Gastroesophageal sphincter (tissue), 4 donors: ENCODE measurements at places on chromosomes 5 and 9.

DNA sequence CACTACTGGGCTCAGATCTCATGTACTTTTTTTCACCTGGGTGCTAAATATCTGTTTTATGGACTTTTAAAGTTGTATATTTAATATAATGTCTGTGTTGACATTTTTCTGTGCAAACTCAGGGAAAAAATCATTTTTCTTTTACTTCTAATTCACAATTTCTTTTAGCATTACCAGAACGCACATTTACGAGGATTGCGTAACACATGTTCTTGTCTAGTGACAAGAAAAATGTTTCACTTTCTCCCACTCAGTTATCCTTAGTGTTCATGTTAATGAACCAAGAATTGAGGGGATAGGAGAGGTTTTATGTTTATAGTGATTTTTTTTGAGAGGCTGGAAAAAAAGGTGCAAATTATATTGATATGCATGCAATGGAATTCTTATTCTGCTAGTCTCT, 86.3 kb upstream of the PJA2 start:
- H3K4me3 ChIP-seq: no peak overlapping the region

DNA sequence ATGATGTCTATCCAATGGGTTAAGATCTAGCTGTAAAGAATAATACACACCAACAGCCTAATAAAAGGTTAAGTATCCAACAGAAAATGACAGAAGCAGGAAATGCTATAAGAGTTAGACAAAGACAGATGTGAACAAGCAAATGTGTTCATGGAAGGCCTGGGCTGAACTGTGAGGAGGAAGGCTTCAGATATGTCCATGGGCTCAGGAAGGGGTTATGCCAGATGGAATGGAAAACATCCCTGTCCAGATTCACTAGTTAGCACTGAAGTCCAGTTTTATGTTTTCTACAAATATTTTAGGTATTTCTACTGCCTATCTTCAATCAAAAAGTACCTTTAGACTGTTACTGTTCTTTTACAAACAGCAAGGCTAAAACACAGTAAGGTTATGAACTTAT, 27.1 kb downstream of the ERAP1 start:
- H3K27ac ChIP-seq: peak overlapping the region; percentile 49
- no peak overlapping the region for H3K4me3 ChIP-seq
- H3K36me3 ChIP-seq: peaks cover 74% of the 10 kb centered on the region
- peaks cover 55% of the 10 kb centered on the region for H3K4me1 ChIP-seq

GRCh38 chr9:107243742-107244141, 39.3 kb upstream of the RAD23B start:
- no peaks in the 10 kb centered on the region for H3K4me1 ChIP-seq
- H3K36me3 ChIP-seq: no peaks in the 10 kb centered on the region
- no peaks in the 10 kb centered on the region for H3K27me3 ChIP-seq
- no peak for ATAC-seq

- no peak for ATAC-seq
- H3K4me3 ChIP-seq: no peak overlapping the region
- H3K27me3 ChIP-seq: no peaks in the 10 kb centered on the region
- H3K36me3 ChIP-seq: no peaks in the 10 kb centered on the region
- no peaks in the 10 kb centered on the region for H3K4me1 ChIP-seq
Measured at GRCh38 chr5:9865574-9865973, 235.4 kb upstream of the TAS2R1 start.

DNA sequence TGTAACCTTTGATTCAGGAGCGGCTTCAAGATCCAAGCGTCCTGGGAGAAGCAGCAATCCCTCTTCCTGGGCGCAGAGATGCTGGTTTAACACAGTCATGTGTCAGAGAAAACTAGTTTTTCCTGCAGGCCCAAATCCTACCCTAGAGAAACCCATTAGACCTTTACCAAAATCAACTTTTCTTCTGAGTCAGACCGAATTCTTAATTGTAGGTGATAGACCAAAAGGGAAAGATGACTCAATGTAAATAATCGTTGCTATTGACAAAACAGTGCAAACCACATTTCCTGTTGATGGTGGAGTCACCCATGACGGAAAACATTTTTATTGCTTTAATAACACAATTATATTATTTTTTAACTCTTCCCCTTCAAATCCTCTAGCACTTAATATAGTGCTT, 40.1 kb downstream of the SLC1A1 start:
- H3K27ac ChIP-seq: no peak overlapping the region
- no peak for ATAC-seq
- H3K4me3 ChIP-seq: no peak overlapping the region
- H3K4me1 ChIP-seq: no peaks in the 10 kb centered on the region

- no peak overlapping the region for H3K27ac ChIP-seq
- peaks cover 7% of the 10 kb centered on the region for H3K4me1 ChIP-seq
- H3K4me3 ChIP-seq: no peak overlapping the region
- no peaks in the 10 kb centered on the region for H3K27me3 ChIP-seq
Measured at GRCh38 chr9:69168709-69169217, 5.3 kb upstream of the TJP2 start.

DNA sequence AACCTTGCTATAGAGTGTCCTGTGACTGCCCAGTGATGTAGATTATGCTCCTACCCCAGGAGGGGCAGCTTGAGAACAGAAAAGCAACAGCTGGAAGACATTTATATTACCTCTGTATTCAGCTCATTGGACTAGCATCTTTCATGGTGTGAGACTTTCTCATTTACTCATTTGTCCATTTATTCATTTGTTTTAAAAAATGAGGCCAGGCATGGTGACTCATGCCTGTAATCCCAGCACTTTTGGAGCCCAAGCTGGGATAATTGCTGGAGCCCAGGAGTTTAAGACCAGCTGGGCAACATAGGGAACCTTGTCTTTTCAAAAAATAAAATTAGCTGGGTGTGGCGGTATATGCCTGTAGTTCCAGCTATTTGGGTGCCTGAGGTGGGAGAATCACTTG, 130.0 kb upstream of the LHFPL2 start:
- peak; percentile 46 for ATAC-seq
- peaks cover 24% of the 10 kb centered on the region for H3K36me3 ChIP-seq
- H3K4me3 ChIP-seq: no peak overlapping the region
- H3K27me3 ChIP-seq: no peaks in the 10 kb centered on the region
- no peak overlapping the region for H3K27ac ChIP-seq

DNA sequence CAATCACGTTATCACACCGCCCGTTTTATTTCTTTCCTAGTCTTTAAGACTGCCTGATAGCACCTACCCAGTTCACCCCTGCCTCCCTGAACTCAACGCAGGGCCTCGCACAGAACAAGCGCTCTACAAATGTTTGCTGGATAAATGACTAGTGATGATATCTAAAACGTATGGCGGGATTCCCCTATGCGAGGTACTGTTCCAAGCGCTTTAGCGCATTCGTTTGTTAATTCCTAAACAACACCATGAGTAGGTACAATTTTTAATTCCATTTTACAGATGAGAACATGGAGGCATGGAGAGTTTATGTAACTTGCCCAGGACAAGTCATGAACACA, 6.6 kb downstream of the POU4F3 start:
- H3K27ac ChIP-seq: no peak overlapping the region
- no peak for ATAC-seq
- peaks cover 3% of the 10 kb centered on the region for H3K4me1 ChIP-seq
- H3K27me3 ChIP-seq: peaks cover 97% of the 10 kb centered on the region
- H3K4me3 ChIP-seq: no peak overlapping the region
- H3K36me3 ChIP-seq: no peaks in the 10 kb centered on the region

DNA sequence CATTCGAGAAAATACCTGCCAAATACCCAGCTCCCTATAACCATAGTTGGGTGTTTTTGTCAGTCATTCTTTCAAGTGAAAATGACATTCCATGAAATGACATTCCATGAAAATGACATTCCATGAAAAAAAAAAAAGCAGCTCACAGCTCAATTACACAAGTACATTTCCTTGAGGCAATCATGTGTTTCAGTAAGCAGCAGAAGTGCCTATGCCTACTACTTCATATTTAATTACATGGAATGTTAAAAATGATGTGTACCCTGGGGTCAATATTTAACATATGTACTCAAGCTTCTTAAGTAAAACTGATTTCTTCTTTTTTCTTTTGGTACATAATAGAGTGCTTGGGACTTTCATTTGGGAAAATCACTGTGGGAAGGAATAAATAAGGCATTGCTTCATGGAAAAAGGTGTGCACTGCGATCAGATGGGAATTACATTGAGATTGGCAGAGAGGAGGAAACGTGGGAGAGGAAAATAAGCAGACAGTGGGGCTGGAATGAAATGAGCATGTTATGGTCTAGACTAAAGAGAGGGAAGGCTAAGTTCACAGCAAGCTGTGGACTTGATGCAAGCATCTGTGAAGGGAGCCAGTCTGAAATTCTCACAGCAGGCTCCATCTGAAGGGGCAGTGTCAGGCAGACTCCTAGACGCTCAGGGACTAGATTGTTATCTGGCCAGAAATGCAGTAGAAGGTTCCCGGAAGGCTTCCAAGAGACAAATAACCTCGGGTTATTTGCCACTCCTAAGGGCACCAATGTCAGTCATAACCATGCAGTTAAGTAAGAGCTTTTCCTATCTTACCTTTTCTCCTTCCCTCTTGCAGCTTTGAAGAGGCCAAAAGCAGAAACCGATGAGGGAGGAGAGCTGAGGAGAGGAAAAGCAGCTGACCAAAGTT, 15.2 kb upstream of the SPATA9 start:
- H3K27me3 ChIP-seq: no peaks in the 10 kb centered on the region
- no peak overlapping the region for H3K4me3 ChIP-seq
- H3K36me3 ChIP-seq: no peaks in the 10 kb centered on the region
- ATAC-seq: no peak

GRCh38 chr9:104247899-104248460, 153.9 kb downstream of the SMC2 start:
- ATAC-seq: no peak
- H3K36me3 ChIP-seq: no peaks in the 10 kb centered on the region
- H3K27me3 ChIP-seq: no peaks in the 10 kb centered on the region
- no peak overlapping the region for H3K27ac ChIP-seq

DNA sequence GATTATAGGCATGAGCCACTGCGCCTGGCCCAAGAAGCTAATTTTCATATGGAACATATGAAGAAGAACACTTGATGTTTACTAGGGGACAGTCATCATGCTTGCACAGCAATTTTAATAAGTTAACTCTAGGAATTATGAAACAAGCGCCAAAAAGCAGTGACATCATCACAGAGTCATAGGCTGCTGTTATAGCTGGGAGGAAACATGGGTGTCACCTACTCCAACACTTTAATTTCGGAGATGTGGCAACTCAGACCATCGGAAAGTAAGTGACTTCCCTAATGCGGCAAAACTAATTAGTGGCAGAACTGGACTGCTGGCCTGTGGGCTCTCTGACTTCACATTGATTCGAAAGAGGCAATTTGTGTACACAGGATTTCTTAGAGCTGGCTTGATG, 38.1 kb upstream of the EQTN start:
- H3K4me3 ChIP-seq: no peak overlapping the region
- H3K4me1 ChIP-seq: peaks cover 3% of the 10 kb centered on the region
- peaks cover 5% of the 10 kb centered on the region for H3K36me3 ChIP-seq
- H3K27me3 ChIP-seq: no peaks in the 10 kb centered on the region

DNA sequence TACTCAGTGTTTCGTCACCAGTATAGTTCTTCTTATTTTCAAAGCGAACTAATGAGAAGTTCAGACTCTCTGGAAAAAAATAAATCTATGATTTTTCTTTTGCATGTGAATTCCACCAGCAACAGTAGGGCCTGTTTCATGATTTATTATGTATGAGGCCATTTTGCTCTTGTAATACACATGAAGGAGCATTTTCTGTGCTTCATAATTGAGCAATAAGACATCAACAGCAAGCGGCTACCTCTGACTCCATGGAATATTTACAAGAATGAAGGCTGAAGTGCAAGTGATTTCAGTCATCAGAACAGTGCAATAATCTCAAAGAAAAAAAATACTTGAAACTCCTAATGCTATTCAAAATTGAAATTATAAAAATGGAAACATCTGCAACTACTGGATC, 282.9 kb upstream of the EDIL3 start:
- H3K4me1 ChIP-seq: no peaks in the 10 kb centered on the region
- no peak for ATAC-seq
- H3K27me3 ChIP-seq: no peaks in the 10 kb centered on the region
- H3K4me3 ChIP-seq: no peak overlapping the region
- no peak overlapping the region for H3K27ac ChIP-seq

GRCh38 chr9:38696999-38697398, 22.9 kb downstream of the FAM240B start:
- H3K4me3 ChIP-seq: no peak overlapping the region
- no peak for ATAC-seq
- H3K36me3 ChIP-seq: no peaks in the 10 kb centered on the region
- no peaks in the 10 kb centered on the region for H3K4me1 ChIP-seq

- no peaks in the 10 kb centered on the region for H3K27me3 ChIP-seq
- H3K36me3 ChIP-seq: peaks cover 92% of the 10 kb centered on the region
- no peak overlapping the region for H3K4me3 ChIP-seq
- no peak overlapping the region for H3K27ac ChIP-seq
Measured at GRCh38 chr9:131625790-131626670, 80.7 kb downstream of the PRRT1B start.

- ATAC-seq: peak; percentile 68
- peaks cover 10% of the 10 kb centered on the region for H3K27me3 ChIP-seq
- H3K4me3 ChIP-seq: no peak overlapping the region
- H3K36me3 ChIP-seq: no peaks in the 10 kb centered on the region
- H3K4me1 ChIP-seq: peaks cover 50% of the 10 kb centered on the region
Measured at GRCh38 chr9:211557-211956, 3.1 kb upstream of the DOCK8 start.

- ATAC-seq: no peak
- no peak overlapping the region for H3K4me3 ChIP-seq
- no peaks in the 10 kb centered on the region for H3K27me3 ChIP-seq
- H3K27ac ChIP-seq: no peak overlapping the region
- no peaks in the 10 kb centered on the region for H3K36me3 ChIP-seq
Measured at GRCh38 chr5:80592761-80593160, 22.7 kb upstream of the ANKRD34B start.

DNA sequence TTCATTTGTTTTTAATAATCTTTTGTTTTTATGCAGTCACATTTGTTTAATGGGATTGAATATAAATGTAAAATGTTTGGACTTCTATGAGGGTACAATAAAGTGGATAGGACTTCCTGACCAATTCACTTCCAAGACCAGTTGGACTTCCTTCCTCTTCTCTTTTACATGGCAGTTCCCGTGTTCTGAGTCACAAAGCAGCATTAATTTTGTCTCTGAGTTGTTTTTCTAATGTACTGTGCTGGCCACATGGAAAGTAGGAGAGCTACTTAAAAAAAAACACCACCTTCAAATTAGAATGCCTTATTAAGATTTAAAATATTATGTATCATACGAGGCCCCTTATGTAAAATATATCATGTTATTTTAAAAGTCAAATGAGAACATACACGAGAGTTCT, 87.3 kb downstream of the CCDC171 start:
- no peak for ATAC-seq
- no peaks in the 10 kb centered on the region for H3K4me1 ChIP-seq
- H3K36me3 ChIP-seq: no peaks in the 10 kb centered on the region
- no peak overlapping the region for H3K4me3 ChIP-seq
- no peaks in the 10 kb centered on the region for H3K27me3 ChIP-seq

DNA sequence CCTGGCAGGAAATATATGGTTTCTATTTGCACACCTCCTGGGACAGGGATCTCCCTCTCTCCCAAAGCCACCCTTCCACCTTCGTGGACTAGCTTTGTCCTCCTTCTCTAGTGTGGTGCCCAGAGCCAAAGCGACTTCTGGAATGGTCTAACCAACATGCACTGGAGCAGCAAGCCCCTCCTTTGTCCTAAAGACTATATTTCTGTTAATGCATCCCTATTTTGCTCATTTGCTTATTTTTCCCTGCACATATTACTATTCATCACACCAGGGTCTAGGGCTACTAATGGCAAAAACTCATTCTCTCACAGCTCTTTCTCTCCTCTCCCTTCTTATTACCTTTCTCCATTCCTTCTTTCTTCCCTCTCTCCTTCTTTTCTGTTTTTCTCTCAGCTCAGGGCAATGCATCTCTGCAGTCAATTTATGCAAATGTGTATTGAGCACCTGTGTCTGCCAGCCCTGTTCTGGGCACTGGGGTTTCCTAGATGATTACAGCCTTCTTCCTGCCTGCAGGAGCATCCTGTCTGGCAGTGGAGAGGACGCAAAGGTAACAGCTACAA, 2.8 kb upstream of the NEURL1B start:
- H3K4me1 ChIP-seq: peaks cover 44% of the 10 kb centered on the region
- no peaks in the 10 kb centered on the region for H3K36me3 ChIP-seq
- no peaks in the 10 kb centered on the region for H3K27me3 ChIP-seq
- no peak overlapping the region for H3K27ac ChIP-seq
- ATAC-seq: no peak
